ENCODE measurements at places on chromosomes 2 and 18. TPM values are rescaled to one million over a fixed set of nuclear protein-coding genes. Genes with fewer than 3 reads are reported as not detected.

DNA sequence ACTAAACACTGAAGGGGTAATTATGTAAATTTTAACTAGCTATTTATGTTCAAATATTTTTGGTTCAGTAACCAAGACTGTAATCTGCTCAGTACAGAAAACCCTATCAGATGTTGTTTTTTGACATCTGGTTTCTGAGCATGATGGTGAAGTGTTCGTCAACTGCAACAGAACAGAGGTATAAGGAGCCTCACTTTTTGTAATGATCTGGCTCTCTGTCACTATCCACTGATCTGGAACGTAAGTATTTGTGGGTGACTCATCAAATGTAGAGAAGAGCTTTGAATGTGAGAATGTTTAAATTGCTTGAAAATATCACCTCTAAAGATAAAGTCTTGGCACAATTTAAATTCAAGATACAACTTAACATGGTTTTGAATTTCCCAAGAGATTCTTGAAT is 213.6 kb upstream of the FAM98A start:
- DNase-seq = no peak

KIAA2012 gene
- total RNA-seq = not detected

- no peak for DNase-seq
These were observed 1068.2 kb upstream of the ACVR2A start for GRCh38 chr2:146776596-146776995.

FRZB gene
- not detected for total RNA-seq

- DNase-seq = peak; percentile 24
These were observed 13.5 kb upstream of the ZAP70 start for GRCh38 chr2:97699765-97700444.

DNA sequence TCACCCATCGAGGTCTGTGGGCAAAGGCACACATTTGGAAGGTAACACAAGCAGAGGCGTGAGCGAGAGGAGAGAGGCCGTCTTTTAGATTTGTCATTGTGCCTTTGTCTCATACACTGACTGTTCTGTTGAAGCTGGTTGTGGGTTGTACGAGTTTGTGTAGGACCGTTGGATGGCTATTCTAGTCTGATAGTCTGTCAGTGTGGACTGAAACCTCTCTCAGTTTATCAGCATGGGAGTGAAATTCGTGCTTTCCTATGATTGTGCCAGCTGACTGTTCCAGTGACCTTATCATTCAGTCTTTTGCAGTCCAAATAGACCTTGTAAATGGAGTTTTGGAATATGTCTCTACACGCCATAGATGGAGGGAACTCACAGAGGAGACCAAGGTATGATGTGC is 143.5 kb downstream of the LDLRAD4 start:
- DNase-seq = no peak

DNA sequence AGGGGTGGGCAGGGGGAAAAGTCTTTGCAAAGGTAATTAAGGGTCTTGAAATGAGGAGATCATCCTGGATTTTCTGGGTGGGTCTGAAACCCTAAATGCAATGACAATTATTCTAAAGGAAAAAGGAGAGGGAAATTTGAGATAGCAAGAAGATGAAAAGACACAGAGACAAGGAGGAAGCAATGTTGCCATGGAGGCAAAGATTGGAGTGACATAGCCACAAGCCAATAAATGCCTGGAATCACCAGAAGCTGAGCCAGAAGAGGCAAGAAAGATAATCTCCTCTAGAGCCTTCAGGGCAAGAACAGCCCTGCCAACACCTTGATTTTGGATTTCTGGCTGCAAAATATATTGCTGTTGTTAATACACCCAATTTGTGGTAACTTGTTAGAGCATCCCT is 1246.3 kb upstream of the PIK3C3 start:
- DNase-seq = no peak

INPP5D gene
- total RNA-seq = 27.2 TPM

STAM2 gene
- 18.1 TPM for total RNA-seq

DNA sequence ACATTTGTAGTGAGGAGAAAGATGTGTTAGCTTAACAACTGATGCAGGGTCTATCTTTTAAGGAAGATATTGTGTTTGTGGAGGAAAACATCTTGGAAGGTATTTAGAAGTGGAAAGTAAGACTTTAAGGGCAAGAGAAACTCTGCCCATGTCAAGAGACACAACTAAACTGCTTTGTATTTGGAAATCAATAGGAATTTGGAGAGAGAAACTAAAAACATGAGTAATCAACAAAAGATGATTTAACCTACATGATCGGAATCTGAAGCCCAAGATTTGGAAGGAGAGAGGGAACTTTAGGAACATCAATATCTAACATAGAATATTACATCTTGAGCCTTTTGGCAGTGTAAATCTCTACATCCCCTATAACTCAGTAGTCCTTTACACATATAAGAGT is 184.2 kb upstream of the COL3A1 start:
- DNase-seq = no peak

ACVR1C gene
- total RNA-seq = 0.07 TPM

DNA sequence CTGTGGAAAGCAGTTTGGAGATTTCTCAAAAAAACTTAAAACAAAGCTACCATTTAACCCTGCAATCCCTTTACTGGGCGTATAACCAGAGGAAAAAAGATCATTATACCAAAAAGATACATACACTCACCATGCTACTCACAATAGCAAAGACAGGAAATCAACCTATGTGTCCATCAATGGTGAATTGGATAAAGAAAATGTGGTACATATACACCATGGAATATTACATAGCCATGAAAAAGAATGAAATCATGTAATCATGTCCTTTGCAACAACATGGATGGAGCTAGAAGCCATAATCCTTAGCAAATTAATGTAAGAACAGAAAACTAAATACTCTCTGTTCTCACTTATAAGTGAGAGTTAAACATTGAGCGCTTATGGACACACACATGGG is 18.6 kb downstream of the ABCA12 start:
- DNase-seq = no peak

GRCh38 chr2:215775106-215775505 is 238.2 kb downstream of the MREG start:
- no peak for DNase-seq

DNA sequence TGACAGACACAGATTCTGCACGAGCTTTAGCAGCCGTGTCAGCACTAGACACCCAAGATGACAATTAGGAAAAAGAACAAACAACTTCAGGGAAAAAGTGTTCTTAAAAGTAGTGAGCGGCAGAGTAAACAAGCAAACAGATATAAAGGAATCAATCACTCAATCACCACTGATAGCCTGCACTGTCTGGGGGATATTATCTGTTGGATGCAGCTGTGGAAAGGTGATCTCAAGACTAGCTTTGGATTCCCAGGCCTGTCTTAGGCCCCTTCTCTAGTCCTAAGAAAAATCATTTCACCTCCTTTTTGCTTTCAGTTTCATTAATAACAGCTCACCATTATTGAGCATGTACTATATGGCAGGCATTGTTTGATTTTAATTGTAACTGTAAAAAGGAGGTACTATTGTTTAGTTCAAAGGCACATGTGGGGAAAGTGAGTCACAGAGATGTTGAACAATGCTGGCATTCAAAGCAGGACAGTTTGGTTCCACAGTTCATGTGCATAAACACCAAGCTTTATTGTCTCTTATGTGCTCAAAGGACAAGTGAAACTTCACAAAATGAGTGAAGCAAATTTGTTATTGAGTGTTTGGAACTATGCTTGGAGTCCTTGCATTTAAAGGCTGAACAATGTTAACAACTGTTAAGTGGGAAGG is 147.3 kb upstream of the TCF4 start:
- no peak for DNase-seq

DNA sequence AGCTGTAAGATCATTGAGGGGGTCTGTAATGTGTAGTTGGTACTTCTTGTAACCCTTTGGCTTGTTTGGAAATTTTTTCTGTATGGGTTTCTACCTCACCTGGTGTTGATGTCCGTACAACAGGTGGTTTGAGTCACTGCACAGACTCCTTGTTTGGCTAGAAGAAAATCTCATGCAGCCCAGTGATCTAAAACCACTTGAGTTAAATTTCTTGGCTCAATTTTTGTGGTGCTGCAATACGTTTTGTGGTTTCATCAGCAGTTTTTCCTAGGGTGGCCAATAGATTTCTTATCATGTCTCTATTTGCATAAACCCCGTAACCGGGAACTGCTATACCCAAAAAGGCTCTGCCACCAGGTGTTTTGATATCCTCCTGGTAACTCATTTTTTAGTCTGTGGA is 43.4 kb downstream of the CERS6 start:
- no peak for DNase-seq

- DNase-seq = no peak
These were observed 664.4 kb downstream of the DSC3 start for GRCh38 chr18:30378097-30378496.

DNA sequence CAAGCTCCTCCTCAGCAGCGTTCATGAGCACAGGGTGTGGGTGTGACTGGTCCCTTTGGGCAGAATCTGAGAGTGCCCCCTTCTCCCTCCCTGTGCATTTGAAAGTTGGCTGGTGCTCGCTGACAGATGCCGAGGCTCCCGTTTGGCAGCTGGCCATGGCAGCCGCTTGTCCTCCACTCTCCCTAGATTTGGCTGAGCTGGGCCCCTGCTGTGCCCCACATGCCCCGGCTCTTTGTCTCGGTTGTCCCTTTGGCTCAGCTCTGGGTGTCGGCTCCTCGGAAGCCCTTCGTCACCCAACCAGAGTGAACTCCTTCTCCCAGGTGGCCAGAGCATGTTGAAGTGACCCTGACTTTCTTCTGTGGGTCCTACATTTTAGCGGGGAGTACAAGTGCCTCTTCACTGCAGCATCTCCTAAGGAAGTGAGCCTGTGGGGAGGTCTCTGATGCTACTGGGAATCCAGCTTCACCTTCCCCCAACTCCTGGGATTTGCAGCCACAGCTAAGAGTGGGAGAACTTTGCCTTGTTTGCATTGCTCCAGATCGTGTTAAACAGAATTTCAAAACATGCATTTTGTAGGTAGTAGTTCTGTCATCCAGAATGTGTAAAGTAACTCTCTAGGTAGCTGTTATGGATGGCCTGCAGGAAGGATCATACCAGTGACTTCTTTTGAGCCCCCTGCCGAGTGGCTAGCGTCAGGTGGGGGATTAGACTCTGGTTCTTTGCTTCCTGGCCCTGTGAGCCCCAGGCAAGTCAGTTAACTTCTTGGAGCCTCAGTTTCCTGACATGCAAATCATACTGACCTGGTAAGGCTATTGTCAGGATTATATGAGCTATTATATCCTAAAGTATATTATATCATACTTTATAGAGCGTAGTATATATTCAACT is 24.2 kb downstream of the HPCAL1 start:
- DNase-seq = no peak

DNA sequence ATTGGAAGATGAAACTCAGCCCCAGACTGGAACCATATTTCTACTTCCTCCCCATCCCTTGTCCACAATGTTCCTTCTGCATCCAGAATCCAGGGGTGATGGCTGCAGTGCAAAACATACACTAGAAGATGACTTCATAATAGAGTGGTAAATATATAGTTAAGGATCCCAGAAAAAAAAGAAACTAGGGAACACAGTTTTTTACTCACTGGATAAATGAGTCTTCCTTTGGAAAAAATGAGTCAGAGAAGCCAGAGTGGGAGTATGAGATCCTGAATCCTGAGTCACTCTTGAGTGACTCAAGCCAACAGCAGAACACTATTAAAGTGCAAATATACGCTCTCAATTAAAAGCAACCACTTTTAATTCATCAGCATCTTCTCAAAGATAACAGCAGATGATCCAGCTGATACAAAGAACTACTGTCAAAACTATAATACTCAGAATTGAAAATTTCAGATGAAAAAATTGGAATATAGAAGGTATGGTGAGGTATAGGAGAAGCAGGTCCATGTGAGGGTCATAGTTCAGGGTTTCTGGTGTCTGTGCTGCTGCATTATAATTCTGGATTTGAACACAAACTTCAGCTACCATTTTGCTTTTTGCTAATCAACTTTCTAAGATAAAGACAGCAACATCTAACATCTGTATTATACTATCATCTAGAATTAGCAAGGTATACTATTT is 987.2 kb upstream of the CDH2 start:
- DNase-seq = peak; percentile 88

GRCh38 chr2:173884025-173884802 is 81.0 kb downstream of the SP3 start:
- DNase-seq = no peak

GRCh38 chr2:227460070-227460485 is 11.9 kb upstream of the AGFG1 start:
- DNase-seq = no peak

Measured in pulmonary artery endothelial cell (primary cell).